ENCODE measurements at places on chromosomes 6 and 20. TPM values are rescaled to one million over a fixed set of nuclear protein-coding genes. Genes with fewer than 3 reads are reported as not detected.
A peak's percentile ranks its signal among the peaks of the same experiment; 100 is the strongest.

C6orf58 gene
- not detected for total RNA-seq

MTFR2 gene
- 2.7 TPM for total RNA-seq

TCF15 gene
- not detected for total RNA-seq

SLC52A3 gene
- total RNA-seq, result 0.11 TPM

ORC3 gene
- total RNA-seq, result 28.5 TPM

RIMS4 gene
- total RNA-seq, result 10.9 TPM

RAET1L gene
- not detected for total RNA-seq

PKHD1 gene
- 0.03 TPM for total RNA-seq

KHDRBS2 gene
- total RNA-seq, result 0.08 TPM

SIRPG gene
- not detected for total RNA-seq

EYA2 gene
- not detected for total RNA-seq

TPX2 gene
- 74.2 TPM for total RNA-seq

CST5 gene
- total RNA-seq, result 0.26 TPM

FILIP1 gene
- 0.03 TPM for total RNA-seq

C2 gene
- total RNA-seq, result 9.4 TPM

GRCh38 chr6:20058912-20059311 lies 153.4 kb downstream of the MBOAT1 start:
- DNase-seq, result no peak

- peak; percentile 51 for DNase-seq
These were observed 110.1 kb upstream of the PTPN1 start for GRCh38 chr20:50399917-50400704.

- DNase-seq, result no peak
These were observed 88.2 kb downstream of the MTFR2 start for GRCh38 chr6:136161950-136162349.

DNA sequence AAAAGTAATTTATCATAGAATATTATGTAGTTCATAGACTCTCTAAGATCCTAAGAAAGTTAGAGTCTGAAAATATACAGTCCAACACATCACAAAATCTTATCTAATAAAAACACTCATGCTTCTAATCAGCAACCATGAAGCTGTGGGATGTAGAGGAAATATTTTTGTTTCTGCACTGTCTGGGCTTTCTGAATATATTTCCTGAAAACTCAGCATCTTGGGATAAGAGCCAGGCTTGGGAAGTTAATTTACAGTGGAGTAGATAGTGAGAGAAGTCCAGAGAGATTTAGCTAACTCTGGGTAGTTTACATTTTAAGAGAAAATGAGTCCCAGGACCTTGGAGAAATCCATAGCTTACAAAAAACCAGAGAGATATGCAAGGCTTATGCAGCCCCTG lies 150.4 kb upstream of the BMP5 start:
- DNase-seq, result no peak

DNA sequence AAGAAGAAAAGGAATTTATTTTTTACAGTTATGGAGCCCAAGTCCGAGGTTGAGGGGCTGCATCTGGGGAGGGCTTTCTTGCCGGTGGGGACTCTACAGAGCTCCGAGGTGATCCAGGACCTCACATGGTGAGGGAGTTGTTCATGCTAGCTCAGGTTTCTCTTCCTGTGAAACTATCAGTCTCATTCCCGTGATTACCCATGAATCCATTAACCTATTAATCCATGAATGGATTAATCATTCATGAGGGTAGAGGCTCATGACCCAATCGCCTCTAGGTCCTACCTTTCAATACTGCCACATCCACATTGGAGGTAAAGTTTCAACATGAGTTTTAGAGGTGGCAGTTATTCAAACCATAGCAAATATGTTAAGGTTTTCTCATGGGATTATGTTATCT lies 3.8 kb downstream of the DSE start:
- DNase-seq, result no peak

- DNase-seq, result no peak
These were observed 27.9 kb downstream of the UBD start for GRCh38 chr6:29531668-29532067.

DNA sequence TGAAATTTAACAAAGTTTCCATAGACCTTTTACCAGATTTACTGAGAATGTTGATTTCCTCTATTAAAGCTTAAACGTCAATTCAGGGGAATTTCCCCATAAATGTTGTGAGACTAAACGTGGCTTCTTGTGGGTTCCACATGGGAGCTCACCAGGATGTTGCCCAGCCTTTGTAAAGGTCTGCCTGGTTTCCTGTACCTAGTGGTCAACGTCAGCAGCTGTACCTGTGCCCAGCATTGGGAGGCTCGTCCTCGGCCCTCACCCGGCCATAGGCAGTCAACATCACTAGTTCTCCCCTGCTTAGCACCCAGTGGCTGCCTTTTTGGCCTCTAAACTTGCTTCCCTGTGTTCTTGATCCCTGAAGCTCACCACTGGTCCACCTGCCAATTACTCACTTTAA lies 22.1 kb upstream of the CD83 start:
- DNase-seq, result no peak

GRCh38 chr6:166365806-166366205 lies 16.9 kb downstream of the MPC1 start:
- no peak for DNase-seq

DNA sequence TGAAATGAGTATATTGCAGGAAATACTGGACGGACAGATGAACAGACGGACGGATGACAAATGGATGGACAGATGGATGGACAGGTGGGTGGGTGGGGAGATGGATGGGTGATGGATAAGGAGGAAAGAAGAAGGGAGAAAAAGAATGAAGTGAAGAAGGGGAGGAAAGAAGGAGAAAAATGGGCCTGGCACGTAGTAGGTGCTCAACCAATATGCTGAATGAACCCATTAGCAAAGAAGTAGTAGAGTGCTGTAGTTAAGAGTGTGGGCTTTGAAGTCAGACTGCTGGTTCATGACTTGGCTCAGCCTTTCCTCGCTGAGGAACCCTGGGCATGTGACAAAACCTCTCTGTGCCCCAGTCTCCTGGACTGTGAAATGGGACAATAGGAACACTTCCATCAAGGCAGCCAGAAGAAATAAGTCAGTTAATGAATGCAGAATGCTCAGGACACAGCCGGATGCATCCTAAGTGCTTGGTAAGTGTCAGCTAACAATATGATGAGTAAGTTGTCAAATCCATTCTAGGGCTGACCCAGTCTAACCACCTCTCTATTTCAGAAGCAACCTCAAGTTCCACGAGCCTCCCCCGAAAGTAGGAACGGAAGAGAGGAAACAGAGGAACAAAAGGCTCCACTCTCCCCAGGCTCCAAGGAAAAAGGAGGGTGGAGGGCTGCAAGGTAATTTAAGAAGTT lies 37.9 kb downstream of the PREX1 start:
- DNase-seq, result no peak

- DNase-seq, result no peak
These were observed 36.7 kb upstream of the NKX2-2 start for GRCh38 chr20:21550587-21550986.

DNA sequence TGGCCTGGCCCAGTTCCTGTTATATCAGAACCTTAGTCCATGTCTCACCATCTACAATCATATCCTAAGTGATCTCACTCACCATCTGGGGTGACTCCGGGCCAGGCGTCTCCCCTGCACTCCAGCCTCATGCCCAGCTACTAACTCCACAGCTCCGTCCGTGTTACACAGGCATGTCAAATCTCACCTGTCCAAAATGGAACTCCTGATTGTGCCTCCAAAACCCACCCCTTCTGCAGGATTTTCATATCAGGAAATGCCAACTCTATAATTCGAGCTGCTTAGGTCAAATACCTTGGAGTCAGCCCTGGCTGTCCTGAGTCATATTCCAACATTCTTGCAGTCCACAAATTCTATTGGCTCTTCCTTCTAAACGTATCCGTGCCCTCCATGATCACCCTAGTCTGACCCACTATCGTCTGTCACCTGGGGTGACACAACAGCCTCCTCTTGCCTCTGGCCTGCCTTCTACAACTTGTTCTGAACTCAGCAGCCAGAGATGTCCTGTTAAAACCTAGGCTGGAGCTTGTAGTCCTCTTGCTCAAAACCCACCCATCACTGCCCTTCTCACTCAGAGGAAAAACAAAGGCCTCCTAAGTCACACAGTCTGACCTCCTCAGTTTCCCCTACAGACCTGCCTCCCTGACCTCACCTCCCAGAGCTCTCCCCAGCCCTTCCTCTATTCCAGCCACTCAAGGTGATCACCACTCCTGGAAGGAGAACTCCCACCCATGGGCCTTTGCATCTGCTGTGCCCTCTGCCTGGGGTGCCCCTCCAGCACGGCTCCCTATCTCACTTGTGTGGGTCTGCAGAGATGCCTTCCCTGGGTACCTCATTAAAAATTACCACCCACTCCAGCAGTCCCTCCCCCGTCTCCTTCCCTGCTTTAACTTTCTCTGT lies 85.3 kb upstream of the SIRPA start:
- DNase-seq, result no peak

DNA sequence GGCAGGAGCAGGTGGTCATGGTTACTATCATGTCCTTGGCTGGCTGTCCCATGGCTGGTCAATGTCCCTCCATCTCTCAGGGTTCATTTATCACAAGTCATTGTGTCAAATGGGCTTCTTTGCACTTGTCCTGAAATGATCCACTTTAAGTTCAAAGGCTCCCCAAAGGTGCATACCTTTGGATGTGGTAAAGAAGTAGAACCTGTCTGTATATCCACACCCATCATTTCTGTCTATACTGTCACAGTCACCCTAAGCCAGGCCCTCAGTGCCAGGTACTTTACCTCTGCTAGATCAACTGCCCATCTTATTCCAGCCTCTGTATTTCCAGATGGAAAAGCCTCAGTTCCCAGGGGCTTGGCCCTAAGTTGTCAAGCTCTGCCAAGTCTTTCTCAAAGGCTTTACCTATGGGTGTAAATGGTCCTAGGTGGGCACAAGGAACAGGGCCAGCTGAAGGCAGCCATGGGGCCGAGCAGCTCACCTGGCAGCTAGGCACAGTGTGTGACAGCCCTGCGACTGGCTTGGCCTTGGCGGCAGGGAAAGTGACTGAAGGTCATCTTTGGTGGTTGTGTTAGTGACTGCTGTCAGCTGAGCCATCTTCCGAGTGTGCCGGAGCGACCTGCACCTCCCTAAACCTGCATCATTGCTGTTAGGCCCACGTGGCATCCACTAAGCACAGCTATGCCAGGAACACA lies 198.4 kb downstream of the SYNDIG1 start:
- DNase-seq, result no peak

DNA sequence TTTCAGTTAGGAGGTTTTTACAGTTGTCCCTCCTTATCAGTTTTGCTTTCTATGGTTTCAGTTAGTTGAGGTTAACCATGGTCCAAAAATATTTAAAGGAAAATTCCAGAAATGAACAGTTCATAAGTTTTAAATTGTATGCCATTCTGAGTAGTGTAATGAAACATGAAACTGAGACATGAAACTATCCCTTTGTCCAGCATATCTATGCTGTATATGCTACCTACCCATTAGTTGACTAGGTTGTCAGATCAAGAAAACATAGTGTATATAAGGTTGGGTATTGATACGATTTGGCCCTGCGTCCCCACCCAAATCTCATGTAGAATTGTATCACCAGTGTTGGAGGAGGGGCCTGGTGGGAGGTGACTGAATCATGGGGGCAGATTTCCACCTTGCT lies 39.1 kb downstream of the VGLL2 start:
- no peak for DNase-seq

DNA sequence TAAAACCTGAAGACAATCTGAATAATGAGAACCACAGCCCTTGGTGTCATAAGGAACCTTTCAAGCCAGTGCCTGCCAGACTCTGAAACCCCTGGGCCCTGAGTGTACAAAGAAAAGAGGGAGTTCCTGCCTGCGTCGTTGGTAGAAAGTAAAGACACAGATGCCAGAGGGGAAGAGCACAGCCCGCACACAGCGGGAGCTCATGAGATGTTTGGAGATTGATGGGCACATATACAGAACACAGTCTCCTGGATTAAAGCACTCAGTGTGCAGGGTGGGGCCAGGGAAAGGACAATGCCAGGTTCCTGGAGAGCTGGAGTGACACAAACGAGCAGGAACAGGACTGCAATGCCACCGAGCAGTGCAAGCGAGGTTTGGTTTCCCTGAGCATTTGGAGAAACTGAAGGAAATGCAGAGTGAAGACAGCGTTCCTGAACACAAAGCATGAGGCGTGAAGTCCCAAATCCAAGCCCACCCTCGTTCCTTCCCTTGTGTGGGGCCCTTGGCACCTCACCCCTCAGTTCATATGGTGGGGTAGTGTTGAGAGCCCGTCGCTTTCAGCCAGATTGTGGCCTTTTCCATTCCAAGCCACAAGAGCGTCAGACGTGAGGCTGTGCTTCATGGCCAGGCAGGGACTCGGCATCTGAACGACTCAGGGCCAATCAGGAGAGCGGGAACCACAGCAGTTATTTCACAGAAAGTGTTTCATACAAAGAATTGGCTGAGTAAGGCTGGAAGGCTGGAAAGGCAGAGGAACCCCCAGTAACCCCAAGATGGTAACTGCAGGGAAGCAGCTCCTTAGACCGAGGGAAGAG lies 41.0 kb upstream of the RPS6KA2 start:
- no peak for DNase-seq

DNA sequence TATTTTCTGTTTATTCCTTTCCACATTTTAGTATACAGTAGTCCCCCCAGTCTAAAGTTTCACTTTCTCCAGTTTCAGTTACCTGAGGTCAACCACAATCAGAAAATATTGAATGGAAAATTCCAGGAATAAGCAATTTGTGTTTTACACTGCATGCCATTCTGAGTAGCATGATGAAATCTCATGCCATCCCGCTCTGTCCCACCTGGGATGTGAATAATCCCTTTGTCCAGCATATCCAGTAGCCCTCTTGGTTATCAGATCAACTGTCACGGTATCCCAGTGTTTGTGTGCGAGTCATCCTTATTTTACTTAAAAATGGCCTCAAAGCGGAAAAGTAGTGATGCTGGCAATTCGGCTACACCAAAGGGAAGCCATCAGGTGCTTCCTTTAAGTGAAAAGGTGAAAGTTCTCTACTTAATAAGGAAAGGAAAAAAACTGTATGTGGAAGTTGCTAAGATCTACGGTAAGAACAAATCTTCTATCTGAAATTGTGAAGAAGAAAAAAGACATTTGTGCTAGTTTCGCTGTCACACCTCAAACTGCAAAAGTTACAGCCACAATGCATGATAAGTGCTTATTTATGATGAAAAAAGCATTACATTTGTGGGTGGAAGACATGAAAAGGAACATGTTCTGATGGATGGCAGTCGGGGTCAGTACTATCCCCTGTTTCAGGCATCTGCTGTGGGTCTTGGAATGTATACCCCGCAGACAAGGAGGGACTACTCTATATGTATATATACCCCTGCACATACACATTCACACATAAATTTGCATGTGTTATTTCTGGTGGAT lies 11.3 kb downstream of the NOX3 start:
- peak; percentile 30 for DNase-seq

DNA sequence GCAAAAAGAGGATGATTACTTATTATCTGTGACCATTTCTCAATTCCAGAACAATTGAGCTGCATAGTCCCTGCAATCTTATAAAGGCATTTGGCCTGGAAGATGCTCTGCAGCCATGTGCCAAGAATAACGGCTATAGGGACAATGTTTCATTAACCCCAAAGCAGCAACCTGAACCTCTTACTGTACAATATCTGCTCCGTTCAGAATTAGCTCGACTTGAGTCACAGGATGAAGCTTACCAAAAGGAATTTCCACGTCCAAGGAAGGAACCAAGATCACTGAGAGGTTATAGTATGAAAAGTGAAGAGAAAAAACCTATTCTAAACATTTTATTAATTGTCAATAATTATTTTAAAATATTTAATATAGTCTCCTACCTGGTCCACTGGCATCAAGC lies 167.3 kb upstream of the GMDS start:
- no peak for DNase-seq
